ENCODE measurements at places on chromosomes 11 and 22.

DNA sequence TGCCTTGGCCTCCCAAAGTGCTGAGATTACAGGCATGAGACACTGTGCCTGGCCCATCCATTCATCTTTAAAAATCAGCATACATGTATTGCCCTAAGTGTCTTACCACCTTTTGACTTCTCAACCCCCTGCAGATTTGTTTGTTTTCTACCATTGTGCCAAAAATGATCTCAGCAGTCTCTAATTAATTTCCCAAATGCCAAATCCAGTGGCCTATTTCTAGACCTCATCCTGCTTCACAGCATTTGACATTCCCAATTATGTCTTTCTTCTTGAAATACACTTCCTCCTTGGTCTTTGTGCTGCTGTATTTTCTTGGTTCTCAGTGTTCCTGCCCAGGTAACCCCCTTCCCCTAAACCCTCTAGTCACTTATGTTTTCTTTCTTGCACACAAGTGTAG, 46.0 kb upstream of the GRAMD1B start:
- DNase-seq = no peak

- no peak for DNase-seq
These were observed 277.6 kb upstream of the SYN3 start for GRCh38 chr22:33335611-33336279.

DNA sequence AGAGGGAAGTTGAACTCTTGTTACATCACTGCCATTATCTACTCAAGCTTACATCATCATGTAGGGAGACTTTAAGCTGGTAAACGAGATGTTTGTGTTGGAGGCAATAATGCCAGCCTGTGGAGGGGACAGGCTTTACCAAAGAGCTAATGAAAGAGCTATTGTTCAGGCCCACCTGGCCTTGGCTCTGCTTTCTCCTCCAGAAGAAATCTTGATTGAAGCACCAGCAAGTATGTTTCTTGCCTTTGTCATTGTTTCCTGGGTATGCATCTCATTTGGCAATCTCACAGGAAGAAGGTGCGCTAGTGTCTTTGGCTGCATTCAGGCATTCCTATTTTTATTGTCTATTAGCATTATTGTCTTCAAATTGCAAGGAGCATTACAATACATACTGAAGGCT, 16.7 kb upstream of the CARD18 start:
- no peak for DNase-seq

DNA sequence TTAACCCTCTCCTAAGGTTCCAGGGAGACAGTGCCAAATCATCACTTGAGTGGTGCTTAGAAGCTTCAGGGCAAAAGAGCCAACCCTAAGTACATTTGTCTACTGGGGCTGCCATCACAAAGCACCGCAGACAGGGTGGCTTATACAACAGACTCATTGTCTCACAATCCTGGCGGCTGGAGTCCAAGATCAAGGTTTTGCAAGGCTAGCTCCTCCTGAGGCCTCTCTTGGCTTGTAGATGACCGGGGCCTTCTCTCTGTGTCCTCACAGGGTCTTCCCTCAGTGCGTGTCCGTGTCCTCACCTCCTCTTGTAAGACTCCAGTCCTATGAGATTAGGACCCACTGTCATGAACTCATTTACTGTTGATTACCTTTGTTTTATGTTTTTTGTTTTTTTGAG, 34.1 kb upstream of the CD81 start:
- no peak for DNase-seq

DNA sequence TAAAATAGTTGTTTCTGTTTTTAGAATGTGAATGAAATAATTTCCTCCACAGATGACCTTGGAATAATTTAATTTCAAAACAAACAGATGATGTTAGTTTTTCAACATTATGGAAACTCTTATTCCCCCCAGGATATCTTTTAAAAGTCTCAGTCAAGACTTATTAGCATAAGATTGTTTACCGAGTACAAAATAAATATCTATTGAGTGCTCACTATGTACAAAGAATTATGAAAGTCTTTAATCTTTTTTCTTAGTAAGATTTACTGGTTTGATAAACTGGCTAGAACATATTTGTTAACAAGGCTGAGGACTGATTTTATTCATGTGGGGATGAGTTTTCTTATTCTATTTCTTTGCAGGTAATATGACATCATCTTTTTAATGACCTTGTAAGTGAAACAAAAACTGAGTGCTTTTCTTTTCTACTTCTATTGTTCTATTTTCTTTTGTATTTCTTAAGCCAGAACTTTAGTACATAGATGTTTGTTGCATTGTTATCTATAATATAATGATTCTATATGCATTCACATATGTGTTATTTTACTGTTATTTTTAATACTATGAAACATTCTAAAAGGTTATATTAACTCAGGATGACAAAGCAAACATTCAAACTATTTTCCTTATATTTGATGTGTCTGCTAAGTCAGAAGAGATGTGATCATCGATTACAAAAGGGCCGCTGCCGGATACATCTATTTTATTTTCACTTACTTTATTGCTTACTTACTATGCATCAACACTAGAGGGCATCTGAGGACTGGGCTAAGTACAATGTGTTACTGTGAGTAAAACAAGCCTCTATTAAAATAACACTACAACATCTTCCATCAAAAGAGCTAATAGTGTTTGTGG, 111.0 kb upstream of the ARHGAP42 start:
- peak; percentile 17 for DNase-seq

- DNase-seq = no peak
These were observed 6.5 kb downstream of the DTX4 start for GRCh38 chr11:59178402-59178801.

DNA sequence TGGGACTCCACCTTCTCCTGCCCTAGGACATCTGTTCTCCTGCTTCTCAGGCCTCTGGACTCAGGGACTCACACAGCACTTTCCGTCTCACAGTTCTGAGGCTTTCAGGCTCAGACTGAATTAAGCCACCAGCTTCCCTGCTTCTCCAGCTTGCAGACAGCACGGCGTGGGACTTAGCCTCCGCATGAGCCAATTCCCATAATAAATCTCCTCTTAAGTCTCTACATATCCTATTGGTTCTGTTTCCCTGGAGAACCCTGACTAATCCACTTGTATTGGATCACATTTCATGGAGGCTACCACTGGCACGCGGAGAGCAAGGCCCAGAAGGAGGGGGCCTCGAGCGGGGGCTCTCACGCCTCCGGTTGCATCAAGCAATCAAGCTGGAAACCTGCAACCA, 1313.6 kb downstream of the TBC1D22A start:
- no peak for DNase-seq

GRCh38 chr22:38921120-38921519, 36.3 kb upstream of the APOBEC3A start:
- no peak for DNase-seq

DNA sequence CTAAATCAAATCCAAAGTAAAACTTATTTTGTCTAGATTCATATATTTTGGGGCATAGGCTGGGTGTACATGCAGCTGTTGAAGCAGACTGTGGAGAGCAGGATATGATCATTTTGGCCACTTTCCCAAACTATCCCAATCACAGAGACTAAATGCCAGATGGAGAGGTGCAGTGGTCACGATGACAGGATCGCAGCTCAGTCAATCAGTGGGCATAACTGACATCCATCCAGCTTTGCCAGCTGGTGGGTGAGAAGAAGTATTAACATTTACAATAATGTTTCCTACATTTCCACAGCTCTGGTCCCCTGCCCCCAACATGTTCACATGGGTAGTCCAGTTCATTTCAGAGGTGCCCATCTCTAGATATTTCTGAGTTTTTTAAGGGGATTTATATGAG, 255.5 kb upstream of the SESN3 start:
- no peak for DNase-seq

DNA sequence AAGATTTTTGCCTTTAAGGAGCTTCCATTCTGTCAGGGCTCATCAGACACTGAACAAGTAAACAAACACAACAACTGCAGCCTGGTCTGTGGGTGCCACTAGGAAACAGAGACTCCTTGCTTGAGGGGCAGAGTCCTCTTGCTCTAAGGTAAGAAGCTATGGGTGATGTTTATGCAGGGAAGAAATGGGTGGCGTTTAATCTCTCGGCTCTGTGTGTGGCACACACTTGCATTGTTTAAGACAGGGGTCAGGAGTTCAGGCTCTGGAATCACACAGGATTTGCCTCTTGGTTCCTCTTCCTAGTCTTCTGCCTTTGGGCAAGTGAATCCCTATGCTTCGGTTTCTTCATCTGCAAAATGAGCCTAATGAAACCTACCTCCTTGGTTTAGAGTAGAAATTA, 90.3 kb downstream of the PRR5L start:
- DNase-seq = no peak
